ENCODE measurements at places on chromosomes 4 and X.

- DNase-seq = no peak
Measured at GRCh38 chr4:119014658-119015057, 121.0 kb upstream of the MYOZ2 start.

DNA sequence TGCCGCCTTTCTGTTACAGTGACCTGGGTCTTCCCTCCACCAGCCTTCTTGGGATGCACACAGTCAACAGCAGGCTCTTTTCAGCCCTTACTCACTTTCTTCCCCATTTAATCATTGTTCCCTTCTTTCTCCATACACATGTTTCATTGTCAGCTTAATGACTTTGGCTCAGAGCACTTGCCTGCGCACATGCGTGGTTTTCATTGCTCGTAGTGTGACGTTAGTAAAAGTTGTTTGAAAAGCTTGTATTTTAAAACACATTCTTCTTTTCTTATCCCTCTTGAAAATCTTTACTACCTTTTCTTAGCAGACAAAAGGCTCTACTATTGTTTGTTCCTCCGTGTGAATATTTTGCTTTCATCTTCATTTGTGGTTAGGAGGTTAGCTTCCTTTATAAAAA is 19.7 kb upstream of the SCOC start:
- no peak for DNase-seq

DNA sequence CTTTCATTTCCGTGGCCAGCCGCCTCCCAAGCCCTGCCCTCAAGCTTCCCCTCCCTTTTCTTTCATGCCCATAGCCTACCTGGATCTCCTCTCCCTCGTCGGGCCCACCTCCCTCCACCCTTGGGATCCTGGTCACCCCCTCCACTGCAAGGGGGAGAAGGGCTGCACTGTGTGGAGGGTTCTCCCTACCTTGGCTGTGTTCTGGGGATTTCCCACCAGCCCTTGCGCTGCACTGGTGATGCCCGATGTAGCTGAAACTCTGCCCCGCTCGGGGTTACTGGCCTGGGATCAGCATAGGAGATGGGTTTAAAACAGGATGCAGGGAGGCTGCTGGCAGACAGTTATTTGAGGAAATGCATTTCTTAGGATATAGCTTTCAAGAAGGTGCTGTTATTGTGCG is 128.9 kb downstream of the TBL1X start:
- no peak for DNase-seq

- DNase-seq = no peak
Measured at GRCh38 chr4:155265113-155265512, 56.7 kb downstream of the NPY2R start.

DNA sequence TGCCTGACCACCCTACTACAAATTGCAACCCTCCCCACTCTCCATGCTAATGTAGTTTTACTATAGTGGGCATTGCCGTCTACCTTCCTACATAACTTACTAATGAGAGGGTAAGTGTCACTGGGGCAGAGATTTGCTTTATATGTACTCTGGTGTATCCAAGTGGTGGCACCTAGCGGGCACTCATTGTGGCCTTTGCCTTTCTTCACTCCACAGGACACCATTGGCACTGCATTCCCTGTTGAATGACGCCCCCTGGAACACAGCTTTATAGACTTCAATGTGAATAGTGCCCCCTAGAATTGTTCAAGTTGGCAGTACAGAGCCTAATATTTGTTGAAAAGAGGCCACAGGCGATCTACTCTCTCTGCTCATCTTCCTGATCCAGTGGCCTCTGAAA is 215.8 kb downstream of the MID1IP1 start:
- no peak for DNase-seq

DNA sequence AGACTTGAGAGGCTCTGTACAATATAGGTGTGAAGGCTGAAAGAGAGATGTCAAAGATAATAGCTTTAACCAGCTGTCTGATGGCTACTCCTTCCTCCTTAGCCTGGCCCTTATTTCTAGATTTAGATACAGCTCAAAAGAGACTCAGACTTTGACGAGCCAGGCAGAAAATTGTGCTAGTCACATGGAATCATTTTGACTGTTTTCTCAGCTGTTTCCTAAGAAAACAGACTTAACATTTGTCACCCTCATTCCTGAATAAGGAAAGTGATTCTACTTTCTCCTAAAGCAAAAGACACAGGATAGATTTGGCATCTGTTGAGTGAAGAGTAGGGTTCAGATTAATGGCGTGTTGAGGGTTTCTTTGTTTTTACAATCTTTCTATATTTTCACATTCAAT is 340.7 kb downstream of the DHX15 start:
- DNase-seq = no peak

- no peak for DNase-seq
Measured at GRCh38 chr4:37892641-37893040, 1.8 kb downstream of the TBC1D1 start.

Measured in NCI-H1930 (cell line).